ENCODE measurements at places on chromosomes 5 and 9. TPM values are rescaled to one million over a fixed set of nuclear protein-coding genes. Genes with fewer than 3 reads are reported as not detected.

GRCh38 chr5:5486122-5486521 is 63.6 kb downstream of the ICE1 start:
- no peak for DNase-seq

DNA sequence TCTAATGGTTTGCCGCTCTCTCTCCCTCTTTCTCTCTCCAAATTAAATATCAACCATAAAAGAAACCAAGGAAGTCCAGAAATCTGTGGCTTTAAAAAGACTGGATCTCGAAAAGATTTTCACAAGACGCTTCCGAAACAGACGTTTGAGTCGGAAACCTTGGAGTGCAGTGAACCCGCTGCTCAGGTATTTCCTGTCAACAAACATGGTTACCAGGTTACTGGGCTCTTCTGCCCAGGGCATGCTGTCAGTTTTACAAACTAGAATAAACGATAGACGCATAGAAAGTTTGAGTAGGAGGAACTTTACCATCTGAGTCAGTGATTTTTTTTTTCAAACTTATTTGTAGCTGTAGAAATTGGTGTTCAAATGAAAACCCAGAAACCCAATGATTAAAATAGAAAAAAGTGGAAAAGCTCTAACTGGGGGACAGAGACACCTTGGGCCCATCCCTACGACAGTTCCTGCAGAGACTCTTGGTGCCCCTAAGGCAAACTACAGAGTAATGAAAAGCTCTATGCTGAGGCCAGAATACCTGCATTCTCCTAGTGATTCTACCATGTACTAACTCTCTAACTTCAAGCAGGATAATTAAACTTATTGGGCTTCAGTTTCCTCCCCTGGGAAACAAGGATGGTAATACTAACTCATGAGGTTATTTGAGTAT is 90.0 kb downstream of the DOCK8 start:
- DNase-seq = no peak

GRCh38 chr9:89647366-89648128 is 42.7 kb downstream of the GADD45G start:
- DNase-seq = no peak

DNA sequence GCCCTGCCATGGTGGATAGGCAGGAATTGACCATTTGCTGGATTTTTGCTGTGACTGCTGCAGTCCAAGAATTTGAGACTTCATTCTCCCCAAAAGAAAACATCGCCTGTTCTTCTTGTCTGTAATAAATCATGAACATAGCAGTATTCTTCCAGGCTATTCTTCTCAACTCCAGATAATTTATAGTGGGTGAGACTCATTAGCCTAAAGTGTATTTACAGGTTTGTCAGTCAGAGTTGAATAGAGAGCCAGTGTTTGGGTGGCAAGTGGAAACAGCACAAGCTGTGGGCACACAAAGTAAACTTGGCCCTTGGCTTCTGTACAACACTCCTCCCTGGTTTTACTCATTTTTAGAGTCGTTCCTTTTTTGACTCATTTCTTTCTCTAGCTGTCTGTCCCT is 128.2 kb upstream of the VCAN start:
- DNase-seq = no peak

DNA sequence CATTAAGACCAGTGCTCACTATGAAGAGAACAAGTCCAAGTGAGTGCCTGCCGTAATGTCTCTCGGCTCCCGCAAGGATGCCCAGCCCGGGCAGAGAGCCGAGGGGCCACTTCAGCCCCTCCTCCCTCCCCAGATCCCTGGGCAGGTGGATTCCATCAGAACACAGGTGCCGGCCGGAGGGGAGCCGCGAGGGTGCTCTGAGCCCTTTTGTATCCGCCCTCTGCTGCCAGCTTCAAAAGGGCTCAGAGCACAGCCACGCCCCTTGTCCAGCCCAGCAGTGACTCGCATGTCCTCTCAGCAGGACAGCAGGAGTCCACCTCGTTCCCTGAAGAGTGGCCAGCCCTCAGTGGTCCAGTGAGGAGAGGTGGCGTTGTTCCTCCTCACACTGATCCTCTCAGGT is 43.9 kb downstream of the CYFIP2 start:
- no peak for DNase-seq

Gene IL4
- not detected for total RNA-seq

Gene PGGT1B
- total RNA-seq = 13.9 TPM

DNA sequence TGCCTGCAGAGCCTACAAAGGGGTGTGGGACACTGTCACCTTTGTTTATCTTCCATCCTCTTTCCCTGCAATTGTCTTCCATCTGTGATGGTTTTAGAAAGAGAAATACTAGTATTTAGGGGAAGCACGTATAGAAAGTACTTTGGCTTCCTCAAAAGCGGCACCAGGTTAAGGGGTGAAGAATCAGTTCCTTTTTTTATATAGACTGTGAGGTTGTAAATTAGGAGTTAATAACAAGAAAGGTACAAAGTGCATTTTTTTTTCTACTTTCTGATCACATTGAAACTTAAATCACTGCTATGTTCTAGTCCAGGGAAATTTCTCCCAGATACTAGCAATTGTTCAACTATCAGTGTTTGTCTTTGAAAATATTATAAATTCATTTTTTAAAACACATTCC is 219.3 kb downstream of the CEMIP2 start:
- no peak for DNase-seq

DNA sequence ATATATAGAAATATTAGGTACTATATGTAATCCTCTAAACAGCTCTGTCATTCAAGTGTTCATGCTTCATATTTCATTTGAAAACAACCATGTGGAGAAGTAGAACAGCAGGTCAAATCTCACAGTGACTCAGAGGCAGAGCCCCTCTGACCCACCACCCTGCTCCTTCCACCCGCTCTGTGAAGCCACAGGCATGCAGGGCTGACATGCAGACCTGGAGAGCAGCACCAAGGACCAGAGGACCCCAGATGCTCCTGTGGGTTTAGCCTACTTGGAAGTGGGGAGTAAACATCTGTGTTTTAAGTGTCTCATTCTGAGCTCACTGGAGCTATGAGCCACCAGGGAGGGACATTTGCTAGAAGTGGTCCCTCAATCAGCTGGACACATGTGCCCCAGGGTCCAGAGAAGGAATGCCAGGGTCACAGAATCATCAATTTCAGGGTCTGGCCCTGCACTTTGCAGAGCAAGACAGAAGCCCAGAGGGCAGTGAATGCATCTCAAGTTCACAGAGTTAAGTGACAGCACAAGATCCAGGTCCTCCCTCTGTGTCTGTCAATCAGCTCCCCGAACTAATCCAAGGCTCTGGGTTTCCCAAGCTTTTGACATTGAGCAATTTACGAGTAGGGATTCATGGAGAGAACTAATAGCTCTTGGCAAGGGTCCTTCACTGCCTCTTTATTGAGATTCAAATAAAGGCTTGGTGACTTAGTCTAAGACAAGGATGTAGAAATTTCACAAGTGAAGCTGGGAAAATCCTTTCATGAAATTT is 441.1 kb downstream of the SEMA5A start:
- DNase-seq = no peak

DNA sequence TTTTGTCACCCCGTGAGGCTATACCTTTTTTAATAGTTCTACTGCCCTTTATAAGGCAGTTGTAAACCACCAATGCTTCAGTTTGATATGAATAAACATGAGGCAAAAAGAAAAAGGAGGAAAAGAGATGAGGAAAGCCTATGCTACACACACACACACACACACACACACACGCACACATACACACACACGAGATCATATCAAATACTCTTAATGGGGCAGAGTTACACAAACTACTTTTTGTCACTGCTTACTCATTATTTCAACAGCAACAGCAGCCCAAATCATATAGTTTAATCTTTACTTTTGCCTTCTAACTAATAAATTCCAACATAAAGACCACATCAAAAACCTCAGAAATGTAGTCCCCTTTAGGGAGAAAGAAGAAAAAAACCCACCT is 116.8 kb upstream of the PAM start:
- no peak for DNase-seq

Gene AQP7
- total RNA-seq = not detected

DNA sequence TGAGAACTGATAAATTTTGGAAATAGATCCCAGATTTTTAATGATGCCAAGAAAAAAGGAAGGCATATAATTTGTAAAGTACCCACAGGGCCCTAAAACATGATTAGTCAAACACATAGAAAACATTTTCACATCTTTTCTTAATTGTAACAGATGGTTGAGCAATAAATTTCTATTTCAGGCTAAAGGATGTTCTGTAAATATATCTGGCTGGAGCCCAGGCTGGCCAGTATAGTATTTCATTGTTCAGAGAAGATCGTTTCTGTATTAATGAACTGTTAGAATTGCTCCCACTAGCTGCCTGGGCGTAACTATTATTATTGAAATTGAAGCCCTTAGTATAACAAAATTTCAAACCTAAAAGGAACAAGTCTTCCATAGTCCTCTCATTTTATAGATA is 105.3 kb upstream of the SMC2 start:
- no peak for DNase-seq

Gene LCN6
- total RNA-seq = not detected

- DNase-seq = no peak
Measured at GRCh38 chr9:33137781-33138264, 29.3 kb downstream of the B4GALT1 start.
